Right kidney (tissue), 9 donors: ENCODE measurements at places on chromosomes 3 and 15.

DNA sequence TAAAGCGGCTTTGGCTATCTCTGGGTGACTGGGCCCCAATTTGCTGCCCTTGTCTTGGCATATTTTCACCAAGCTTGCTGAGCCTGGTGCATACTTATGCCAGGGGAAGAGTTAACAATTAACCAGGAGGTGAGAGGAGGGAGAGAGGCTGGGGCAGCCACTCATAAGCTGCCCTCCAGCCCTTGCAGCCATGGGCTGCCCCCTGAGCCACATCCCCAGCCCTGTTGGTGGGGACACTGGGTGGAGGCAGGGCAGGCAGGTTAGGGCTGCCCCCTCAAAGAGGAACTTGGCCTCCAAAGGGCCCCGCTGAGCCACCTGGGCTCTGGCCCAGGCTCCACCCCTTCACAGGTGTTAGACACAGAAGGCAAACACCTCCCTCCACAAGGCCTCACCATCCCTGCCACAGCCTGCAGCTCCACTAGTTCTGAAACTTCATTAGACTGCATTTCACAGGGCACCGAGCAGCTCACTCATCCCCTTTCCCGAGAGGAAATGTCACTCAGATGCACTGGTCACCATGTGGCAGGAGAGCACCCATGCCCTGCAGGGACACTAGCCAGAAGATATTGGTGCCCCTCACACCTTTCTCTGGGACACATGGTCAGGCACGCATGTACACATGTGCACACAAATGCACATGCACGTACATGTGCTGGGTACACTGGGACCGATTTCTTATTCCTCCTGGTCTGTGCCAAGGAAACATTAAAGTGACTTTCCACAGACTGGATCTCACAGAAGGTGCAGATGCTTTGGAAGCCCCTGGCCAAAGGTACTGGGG, 20.2 kb downstream of the AMOTL2 start:
- peak; percentile 64 for DNase-seq

DNA sequence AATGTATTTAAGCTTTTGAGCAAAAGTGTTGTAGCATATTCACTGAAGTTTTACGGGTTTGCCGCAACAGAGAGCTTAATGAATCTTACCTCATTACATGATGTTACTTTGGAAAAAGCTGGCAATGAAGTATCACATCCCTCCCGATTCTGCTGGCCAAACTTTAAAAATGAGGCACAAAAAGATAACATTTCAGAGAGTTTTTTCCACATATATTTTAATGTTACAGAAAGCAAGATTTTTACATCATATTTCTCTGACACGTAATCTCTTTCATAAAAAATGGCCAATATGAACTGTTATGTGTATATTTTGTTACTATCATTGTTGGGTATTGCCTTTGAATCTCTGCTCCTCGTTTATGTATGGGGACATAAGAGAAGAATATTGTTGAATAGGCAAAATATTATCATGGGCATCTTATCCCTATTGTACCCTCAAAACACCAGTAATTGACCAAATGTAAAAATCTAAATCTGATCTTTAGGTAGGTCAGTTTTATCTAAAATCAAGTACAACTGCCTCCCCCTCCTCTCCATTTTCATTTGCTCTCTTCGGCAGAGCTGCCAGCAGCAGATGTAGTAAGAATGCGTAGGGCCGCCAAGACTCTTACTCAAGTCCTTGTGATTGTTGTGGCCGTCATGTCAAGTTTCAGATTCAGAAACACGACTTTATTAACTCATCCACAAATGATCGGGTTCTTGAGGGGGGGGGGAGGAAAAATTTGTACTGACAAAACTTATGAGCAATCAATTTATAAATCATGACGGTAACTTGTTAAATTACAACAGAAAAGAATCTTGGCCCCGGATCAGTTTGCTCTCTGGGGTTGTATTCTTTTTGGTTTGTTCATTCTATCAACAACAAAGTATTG, 106.7 kb upstream of the THRB start:
- no peak for DNase-seq

DNA sequence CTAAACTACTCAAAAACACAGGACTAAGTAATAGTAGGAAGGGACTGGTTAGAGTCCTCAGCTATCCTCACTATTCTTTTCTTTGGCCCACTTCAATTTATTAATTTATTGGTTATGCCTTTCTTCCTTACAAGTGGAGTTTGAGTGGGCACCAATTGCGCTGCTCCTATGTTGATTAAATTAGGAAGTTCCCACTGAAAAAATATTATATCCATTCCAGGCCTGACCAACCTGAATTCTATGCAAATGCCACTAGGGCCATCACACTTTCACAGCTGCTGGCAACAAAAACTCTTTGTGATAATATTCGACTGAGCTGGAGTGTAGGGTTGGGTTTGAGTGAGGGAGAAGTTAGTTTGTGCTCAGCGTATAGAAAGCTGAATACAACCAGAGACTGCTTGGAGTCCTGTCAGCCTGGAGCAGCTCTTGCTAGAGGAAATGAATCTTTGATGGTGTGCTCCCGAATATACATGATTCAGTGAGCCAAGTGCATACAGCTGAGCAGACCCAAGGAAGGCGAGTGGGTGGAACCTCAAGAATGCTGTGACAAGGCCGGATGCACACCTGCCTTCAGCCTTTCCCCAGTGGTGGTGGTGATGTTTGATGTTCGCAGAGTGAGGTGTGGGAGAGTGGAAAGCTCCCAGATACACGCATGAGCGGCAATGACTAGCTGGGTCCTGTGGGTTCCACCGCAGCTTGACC, 1.5 kb downstream of the ARHGEF3 start:
- no peak for DNase-seq

DNA sequence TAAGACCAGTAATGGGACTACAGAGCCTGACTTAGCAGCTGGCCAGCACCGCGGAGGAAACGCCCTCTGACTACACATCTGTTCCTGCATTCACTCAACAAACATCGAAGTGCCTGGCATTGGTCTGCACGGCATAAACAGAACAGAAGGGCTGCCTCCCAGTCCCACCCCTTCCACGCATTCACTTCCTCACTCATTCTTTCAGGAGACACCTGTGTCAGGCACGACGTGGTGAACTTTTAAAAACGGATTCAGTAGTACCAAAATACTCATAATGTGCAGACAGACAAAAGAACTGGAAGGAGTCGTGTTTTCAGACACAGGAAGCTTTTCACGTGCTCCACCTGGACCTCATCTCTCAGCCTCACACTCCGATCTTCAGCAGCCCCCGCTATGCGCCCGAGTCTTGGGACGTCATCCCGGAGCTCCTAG, 123.3 kb downstream of the XXYLT1 start:
- DNase-seq = no peak

- no peak for DNase-seq
Observed at GRCh38 chr3:125958511-125959316, 10.3 kb upstream of the ROPN1B start.

GRCh38 chr3:108899530-108899929, 54.1 kb downstream of the GUCA1C start:
- DNase-seq = no peak

DNA sequence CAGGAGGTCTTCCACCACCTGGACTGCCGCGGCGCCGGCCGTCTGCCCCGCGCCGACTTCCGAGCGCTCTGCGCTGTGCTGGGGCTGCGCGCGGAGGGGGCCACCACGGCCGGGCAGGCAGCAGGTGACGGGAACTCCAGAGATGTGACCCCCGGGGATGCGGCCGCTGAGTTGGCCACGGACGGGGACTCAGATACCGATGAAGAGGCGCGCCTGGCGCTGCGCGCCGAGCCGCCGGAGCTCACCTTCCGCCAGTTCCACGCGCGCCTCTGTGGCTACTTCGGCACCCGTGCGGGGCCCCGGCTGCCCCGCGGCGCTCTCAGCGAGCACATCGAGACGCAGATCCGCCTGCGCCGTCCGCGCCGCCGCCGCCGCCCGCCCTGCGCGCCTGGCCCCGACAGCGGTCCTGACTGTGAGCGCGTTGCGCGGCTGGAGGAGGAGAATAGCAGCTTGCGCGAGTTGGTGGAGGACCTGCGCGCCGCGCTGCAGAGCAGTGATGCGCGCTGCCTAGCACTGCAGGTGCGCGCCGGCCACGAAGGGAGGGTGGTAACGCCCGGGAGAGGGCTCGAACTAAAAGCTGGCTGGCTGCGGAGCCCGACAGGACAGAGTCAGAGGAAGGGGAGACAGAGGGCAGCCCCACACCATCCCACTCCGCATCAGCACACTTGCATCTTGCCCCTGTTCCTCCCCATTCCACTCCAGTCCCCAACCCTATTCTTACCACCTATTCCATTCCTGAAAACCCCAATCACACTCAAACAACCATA, 885 bp downstream of the EFCC1 start:
- peak; percentile 68 for DNase-seq

- no peak for DNase-seq
Observed at GRCh38 chr15:20351448-20351971, 190.1 kb downstream of the GOLGA6L6 start.

DNA sequence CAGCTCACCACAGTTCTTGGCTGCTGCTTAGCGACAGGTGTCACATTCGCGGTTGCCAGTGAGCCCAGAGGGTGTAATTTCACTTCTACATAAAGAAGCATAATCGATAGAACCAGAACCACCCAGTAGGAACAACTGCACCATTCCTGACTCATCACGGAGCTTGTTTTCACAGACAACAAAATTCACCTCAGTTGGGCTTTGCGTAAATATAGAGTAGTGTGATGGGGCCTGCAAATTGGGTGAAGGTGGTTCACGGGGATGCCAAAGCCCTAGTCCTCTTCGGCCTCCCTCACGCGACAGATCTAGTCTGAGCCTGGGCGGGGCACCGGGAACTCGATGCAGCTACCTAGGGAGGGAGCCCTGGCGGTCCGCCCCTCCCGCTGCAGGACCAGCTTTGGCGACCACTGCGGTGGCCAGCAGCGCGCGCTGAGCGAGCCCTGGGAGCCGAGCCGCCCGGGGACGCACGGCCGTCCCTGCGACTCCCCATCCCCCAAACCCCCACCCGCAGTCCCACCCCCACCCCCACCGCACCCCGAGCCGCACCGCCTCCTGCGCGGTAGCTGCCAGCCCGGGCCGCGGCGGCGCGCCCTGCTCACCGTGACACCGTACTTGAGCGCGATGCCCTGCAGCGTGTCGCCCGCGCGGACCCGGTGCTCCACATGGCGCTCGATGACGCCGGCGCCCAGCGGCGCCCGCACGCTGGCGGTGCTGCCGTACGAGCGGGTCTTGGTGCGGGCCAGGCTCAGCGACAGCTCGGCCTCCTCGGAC, 519 bp downstream of the LYSMD2 start:
- DNase-seq = peak; percentile 36

DNA sequence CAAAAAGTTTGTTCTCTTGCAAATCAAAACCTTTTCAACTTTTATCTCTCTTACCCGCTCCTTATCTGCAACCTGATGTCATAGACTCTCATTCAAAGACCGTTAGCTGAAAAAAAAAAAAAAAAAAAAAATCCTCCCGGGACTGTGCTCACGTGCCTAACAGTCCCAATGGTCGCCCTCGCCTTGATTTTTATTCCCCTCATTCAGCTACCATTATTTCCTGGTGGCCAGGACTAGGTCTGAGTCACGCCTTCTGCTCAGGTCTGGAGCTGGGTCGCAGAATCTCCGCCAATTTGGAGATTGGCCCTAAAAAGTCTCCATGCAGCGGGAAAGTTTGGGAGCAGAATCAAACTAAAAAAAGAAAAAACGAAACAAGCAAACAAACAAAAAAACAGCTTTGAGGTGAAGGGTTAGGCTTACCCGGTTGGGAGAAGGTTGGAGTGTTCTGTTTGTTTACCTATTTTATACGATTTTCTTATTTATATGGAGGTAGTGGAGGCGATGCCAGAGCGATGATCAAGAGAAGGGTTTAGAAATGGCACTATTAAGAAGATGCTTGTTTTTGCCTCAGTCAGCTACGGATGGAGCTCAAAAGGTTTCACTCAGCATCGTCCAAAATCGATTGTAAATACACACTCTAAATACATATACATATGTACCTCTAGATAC, 51.1 kb downstream of the ZIC4 start:
- DNase-seq = no peak

- no peak for DNase-seq
Observed at GRCh38 chr3:180611006-180611405, 9.0 kb downstream of the TTC14 start.

DNA sequence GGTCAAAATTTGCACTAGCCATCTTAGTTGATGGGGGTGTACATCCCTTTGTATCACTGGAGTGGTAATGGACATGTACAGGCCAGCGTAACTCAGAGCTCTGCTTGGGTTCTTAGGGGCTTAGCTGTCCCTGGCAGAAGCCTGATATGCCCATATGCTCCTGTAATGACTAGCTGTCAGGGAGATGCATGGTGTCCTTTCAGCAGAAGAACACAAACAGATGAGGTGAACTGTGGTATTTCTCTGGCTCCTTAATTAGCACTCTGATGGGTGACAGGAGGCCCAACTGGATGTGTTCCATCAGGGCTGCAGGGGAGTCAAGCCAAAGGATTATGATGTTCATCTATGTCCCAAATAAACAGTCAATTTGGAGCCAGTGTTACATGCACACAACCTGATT, 774.5 kb downstream of the AGBL1 start:
- no peak for DNase-seq
